ENCODE measurements at places on chromosomes 6 and 20. TPM values are rescaled to one million over a fixed set of nuclear protein-coding genes. Genes with fewer than 3 reads are reported as not detected.

DNA sequence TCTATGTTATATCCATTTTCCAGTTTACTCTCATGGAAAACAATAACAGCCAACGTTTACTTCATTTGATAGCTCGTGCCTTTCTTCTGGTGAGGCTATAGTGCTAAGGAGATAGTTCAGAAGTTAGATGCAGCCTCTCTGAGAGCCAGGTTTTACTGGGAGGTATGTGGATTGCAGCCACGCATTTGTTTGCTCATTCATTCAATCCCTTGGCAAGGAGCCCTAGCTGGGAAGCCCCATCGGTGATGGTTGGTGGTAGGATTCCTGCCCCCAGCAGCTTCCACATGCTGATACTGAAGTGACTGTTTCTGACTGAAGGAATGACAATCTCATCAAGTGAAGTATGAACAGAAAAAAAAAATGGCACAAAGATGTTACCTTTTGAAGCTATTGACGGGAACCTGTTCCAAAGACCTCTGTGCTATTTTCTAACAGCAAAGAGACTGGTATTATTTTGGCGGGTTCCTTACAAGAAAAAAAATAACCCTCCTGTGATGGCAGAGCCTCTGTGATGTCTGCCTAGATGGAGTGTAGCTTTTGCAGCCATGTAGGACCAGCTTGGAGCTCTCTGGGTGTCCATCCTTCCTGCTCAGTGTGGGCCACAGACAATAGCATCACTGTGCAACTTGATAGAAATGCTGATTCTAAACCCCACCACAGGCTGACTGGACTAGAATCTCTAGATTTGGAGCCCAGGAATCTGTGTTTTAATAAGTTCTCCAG lies 30.6 kb downstream of the SNAP25 start:
- peak; percentile 23 for DNase-seq

GRCh38 chr6:153003366-153003690 lies 819 bp upstream of the MTRF1L start:
- DNase-seq: no peak

Gene TMEM74B
- 2.1 TPM for total RNA-seq

DNA sequence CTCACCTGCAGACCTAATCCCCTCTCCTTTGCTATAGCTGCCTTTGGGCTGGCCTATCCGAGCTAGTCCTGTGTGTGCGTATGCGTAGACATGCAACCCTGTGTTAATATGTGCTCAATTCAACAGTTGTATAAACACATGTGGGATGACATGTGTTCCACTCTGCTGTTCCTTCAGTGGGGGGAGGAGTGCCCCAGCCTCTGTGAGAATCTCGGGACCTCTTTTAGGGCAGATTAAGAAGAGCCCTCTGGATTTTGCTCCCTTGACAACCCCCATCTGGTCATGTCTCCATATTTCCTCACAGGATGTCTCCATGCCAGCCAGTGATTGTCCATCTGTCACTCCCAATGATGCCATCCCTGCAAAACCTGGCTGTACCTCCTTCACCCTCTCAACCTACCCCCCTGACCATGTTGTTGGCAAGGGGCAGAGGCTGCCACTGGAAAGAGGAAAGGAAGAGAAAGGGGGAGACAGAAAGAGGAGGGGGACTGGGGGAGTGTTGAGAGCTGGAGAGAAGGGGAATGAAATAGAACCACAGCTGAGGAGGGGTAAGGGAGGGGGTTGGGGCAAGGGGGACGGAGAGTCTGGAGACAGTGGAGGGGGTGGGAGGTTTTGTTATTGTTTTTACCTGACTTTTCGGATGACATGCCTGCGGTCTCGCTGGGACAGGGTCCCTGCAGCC lies 417 bp downstream of the PRRT1 start:
- no peak for DNase-seq

DNA sequence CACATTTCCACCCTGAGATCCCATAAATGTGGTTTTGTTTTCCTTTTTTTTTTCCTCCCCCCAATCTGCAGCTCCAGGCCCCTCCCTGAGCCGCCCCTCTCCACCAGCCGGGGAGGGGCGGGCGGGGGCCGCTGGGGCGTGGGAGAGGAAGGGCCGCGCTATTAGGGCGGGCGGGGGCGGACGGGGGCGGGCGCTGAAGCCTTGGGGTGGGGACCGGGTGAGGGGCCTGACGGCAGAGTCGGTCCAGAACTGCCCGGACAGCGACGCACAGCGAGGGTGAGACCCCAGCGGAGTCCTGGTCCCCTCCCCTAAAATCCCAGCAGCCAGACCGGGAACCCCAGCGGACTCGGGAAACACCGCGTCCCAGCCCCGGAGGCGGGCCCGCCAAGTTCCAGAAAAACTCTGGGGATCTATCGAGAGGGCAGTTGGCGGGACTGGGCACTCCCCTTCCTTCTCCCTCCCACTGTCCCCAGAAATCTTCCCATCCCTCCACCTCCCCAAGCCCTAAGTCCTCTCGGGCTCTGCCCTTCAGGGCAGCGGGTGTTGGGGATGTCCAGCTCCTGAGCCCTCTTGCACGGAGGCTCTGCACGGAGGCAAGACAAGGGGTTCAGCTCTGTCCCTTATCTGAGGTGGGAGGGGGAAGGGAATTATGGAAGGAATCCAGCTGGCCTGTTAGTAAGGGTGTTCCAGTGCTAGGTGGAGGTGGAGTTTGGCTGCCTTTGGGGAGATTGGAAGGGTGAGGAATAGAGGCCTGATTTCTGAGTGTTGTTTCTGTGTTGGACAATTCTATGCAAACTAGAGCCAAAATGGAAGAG lies at the start of gene PRICKLE4:
TSS of gene PRICKLE4 (plus strand) at position 232 of the 815 bp plus-strand sequence. CDS start 2,692 bp downstream, outside the sequence.
- DNase-seq: no peak

DNA sequence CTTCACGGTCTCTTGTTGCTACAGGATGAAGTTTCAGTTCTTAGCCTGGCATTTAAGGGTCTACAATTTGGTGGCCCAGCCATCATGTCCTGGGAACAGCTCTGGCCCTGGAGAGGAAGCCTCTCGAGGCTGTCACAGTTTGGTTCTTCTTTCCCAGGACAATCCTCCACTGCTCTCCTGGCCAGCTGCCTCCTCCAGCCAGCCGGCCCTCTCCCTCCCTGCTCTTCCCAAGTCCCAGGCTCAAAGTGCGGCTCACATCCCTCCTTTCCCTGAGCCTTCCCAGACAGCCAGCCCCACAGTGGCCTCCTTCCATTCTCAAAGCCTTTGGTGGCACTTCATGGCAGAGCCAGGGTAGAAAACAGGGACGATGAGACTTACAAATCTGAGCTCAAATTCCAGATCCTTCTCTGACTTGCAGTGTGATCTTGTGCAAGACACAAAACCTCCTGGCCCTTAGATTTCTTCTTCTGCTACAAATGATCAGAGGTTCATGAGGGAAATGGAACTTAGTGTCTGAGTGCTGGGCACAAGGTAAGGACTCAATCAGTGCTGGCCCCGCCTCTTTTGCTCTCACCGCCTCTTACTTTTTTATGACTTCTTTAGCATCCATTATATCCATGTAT lies 223.8 kb upstream of the ECI2 start:
- no peak for DNase-seq

GRCh38 chr20:31857861-31858759 lies 12.2 kb downstream of the DUSP15 start:
- no peak for DNase-seq

- DNase-seq: no peak
Observed at GRCh38 chr20:46630306-46630705, 21.0 kb downstream of the SLC13A3 start.

DNA sequence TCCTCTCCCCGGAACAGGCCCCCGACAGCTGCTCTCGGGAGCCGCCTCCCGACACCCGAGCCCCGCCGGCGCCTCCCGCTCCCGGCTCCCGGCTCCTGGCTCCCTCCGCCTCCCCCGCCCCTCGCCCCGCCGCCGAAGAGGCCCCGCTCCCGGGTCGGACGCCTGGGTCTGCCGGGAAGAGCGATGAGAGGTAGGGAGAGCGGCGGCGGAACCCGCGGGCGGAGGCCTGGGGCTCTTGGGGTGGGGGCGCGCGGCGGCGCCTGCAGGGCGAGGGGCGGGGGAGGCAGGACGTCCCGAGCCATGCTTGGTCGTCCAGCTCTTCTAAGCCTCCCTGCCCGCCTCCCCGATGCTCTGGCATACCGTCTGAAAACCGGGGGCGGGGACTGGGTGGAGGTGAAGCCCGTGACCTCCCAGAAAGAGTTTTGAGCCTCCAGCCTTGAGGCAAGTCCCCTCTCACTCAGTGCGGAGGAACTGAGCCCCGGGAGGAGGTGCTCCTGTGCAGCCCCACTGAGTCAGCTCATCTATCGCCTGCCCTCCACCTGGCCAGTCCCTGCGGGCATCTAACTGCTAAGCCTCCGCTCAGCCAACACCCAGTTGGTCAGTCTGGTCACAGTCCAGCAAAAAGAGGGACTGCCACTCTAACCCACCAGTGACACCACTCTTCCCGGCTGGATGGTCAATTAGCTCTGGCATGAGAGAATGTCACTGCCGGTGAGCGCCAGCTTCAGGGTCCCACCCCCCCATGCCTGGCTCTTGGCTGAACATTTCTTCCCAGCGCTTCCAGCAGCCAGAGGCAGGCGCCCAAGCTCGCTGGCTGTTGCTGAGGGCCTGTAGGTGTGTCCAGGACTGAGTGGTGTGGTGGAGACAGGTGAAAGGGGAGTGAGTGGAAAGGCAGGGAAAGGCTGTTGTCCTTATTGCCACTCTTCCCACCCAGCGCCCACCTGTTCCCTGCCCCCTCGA lies 482 bp downstream of the DDR1 start:
- DNase-seq: peak; percentile 9

Gene ZC3H12D
- 0.10 TPM for total RNA-seq

- DNase-seq: no peak
Observed at GRCh38 chr6:27599859-27600532, 127.1 kb upstream of the ZNF184 start.

Gene SOX18
- 0.60 TPM for total RNA-seq

Gene CYB5R4
- total RNA-seq: 13.6 TPM

- no peak for DNase-seq
Observed at GRCh38 chr6:111680015-111680712, 74.5 kb upstream of the TRAF3IP2 start.

DNA sequence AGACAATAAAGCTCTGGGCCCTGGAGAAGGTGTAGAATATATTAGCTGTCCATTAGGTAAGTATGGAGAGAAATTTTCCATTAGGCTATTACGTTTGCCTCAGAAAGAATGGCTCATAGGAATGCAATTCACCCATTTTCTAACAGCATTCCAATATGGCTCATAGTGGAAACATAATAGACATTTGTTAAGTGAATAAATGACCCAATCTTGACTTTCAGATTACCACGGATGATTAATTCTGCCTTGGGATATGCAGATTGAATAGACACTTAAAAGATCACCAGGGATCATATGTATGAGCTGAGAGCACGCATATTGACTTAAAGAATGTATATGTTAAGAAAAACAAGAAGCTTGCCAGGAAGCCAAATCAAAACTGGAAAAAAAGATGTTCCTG lies 209.1 kb upstream of the CDYL start:
- DNase-seq: peak; percentile 76

DNA sequence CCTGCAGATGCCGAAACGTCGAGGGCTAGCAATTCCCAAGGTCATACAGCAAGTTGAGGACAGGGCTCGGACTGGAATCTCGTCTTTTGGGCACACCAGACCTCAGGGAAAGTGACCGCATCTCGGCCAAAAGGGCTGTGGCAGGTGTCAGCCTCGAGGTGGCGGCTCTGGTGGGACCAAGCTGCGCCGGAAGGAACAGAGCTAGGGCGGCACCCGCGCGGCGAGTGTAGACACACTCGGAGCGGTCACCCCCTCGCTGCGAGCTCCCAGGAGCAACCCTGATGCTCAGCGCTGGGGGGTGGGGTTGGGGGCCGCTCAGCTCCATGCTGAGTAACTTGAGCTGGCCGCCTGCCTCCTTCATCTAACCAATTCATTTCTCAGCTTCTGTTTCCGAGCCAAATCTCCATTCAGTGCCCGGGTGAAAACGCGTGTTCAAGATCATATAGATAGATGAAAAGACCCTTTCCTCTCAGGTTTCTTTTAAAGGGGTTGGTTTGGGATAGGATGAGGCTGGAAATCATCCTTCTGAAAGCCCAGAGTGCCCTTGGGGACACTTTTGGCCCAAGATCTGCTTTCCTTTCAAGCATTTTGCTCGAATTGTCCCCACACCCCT lies 2.2 kb upstream of the TUBB2B start:
- DNase-seq: no peak

Gene RRP36
- 77.9 TPM for total RNA-seq

DNA sequence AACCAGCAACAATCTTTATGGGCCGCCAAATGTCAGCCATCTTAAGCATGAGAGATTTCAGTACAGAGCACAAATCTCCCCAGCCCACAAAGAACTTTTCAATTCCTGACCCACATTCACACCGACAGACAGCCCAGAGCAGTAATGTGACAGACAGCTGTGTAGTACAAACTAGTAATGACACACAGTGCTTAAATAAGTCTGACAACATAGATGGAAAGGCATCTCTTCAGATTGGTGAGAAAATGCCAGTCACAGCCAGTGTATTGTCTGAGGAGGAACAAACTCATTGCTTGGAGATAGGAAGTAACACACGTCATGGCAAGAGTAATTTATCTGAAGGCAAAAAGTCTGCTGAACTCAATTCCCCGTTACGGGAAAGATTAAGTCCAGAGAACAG lies 36.0 kb downstream of the KIZ start:
- DNase-seq: no peak

GRCh38 chr6:36533321-36533720 lies 14.0 kb downstream of the STK38 start:
- peak; percentile 55 for DNase-seq

GRCh38 chr20:38172408-38172807 lies 7.3 kb upstream of the TGM2 start:
- DNase-seq: no peak

GRCh38 chr20:35326021-35326739 lies 34.0 kb upstream of the FAM83C start:
- no peak for DNase-seq

- DNase-seq: no peak
Observed at GRCh38 chr6:156993713-156994112, 216.5 kb downstream of the ARID1B start.

DNA sequence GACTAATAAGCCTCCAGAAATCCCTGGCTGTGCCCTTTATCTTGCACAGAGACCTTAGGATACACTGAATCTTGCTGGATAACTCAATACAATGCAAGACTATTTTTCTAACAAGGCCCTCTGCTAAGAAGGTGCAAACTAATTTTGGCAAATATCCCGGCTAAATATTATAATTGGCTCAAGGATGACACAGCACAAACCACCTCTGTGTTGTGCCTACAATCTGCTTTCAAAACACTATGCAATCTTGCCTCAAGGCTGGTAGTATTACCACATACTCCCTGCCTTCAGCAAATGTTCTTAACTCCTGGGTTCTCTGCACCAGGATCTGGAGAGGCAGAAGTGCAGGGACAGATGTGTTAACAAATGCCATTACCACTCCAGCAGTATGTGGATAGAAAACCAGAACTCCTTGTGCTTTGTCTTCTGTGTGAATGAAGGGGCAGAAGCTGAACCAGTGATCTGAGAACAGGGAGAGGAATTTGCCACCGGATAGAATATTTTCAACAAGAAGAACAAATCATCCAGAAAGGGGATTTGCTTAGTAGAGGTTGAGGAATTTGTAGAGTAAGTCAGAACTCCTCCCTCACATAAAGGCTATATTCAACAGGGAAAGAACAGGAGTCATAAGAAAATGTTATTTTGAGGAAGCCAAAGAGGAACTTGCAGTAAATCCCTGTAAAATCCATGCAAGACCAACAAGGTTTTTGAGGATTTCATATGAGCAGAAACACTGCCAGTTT lies 74.1 kb upstream of the SLC4A11 start:
- DNase-seq: peak; percentile 46

Data from astrocyte (in vitro differentiated cells and primary cell).